Foreskin melanocyte (primary cell): ENCODE measurements at places on chromosomes 3 and 15.

DNA sequence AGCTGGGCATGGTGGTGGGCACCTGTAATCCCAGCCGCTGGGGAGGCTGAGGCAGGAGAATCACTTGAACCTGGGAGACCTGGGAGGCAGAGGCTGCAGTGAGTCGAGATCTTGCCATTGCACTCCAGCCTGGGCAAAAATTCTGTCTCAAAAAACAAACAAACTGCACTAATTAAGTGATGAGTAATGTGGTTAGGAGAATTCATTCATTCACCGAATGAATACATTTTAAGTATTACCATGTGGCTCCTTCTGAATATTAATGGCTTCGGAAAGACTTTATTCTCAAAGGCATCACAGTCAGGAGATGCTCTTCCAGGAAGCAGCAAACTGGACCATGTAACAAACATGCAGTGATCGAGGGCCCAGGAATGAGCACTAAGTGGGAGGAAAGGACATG, 23.6 kb downstream of the SPTSSB start:
- no peak for DNase-seq

DNA sequence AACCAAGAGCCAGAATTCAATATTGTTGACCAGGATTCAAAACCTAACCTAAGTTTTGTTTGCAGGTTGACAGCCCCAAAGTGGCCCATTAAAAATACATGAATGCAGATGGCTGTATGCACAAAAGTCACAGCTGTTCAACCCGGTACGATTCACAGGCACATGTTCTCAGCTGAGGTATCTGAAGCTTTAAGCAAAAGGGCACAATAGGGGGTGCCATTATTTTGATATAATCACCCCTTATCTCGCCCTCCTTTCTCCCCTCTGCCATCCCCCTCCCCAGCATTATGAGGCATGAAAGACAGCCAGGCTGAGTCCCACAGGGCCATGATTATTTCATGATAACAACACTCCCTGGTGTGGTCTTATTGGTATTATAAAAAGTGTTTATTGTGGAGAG, 264.9 kb downstream of the EBLN2 start:
- no peak for DNase-seq

DNA sequence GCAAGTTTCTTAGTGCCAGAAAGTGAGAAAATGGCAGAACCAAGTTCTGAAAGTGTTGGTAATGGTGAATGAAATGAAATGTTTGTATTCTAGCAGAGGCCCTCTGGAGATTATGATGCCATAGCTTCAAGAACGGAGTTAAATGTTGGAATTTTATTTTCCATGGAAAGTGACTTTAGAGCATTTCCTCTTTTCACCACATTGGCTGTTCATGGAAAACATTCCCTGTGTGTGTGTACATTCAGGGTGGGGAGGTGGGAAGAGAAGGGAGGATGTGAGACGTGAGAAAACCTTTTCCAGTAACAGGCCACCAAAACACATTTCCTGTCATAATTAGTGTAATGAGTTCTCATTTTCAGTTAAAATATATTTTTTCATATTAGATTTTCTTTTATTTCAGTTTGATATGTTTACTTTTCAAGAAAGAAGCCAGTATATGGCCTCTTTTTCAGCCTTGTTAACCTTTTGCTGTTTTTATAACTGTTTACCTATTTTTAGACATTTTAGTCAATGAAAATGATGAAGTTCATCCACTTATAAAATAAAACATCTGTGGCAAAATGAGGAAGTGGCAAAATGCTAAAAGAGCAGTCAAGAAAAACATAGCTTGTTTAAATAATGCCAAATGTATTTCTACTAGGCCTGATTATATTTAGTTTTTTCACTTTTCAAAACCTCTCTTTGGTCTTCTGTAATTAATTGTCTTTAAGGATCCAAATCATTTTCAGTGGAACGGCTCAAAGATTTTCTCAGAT, 21.6 kb downstream of the SAMMSON start:
- no peak for DNase-seq

- no peak for DNase-seq
Observed at GRCh38 chr3:129618186-129618820, 11.8 kb upstream of the PLXND1 start.

GRCh38 chr3:17741621-17742101, 770 bp downstream of the TBC1D5 start:
- DNase-seq, result no peak

- no peak for DNase-seq
Observed at GRCh38 chr15:84840741-84841429, 23.7 kb downstream of the ALPK3 start.
